ENCODE measurements at places on chromosomes 12 and 14.

- DNase-seq: no peak
Measured at GRCh38 chr12:27667540-27667939, 28.7 kb upstream of the REP15 start.

DNA sequence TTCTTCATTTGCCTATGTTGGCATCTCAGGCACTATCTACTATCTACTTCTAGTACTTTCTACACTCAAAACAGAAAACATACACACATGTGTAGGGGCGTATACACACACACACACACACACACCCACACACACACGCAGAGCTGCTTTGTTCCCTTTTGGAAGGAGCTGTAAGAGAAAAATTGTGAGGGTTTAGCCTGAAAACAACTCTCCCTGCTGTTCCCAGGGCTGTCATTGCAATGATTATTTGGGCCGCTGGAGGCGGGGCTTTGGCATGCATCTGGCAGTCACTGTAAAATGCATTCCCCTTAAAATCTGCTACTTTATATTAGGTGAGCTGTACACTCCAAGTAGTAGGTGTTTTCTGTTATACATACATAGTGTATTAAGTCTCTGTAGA lies 29.1 kb upstream of the SLC38A2 start:
- no peak for DNase-seq

DNA sequence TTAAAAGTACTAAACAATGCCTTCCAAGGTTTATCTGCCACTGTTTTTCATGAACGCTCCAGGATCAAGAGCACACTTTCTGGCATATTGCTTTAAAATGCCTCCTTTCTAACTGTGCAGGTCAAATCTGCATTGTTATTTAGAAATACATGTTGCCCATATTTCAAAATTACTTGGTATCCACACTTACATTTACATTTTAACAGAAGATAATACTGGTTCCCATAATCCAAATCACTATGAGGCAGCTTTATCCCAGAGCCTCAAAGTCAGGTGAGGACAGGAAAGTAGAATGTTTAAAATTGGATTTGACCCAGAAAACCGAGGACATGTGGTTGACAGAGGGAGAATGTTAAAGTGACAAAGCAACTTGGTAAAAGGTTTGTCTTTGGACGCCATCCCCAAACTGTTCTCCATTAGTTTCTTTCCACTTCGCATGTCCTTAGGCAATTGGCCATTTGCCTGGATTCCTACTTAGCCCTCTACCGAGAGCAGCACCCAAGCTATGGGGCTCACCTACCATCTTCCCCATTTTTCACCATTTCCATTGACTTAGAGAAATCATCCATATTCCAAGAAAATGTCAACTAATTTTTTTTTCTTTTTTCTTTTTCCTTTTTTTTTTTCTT lies 353.0 kb downstream of the PAWR start:
- no peak for DNase-seq

GRCh38 chr14:31936115-31936514 lies 141.0 kb upstream of the ARHGAP5 start:
- no peak for DNase-seq

GRCh38 chr12:131422744-131423143 lies 288.1 kb upstream of the SFSWAP start:
- no peak for DNase-seq

- no peak for DNase-seq
Measured at GRCh38 chr14:68518166-68518565, 274.7 kb downstream of the ZFP36L1 start.

DNA sequence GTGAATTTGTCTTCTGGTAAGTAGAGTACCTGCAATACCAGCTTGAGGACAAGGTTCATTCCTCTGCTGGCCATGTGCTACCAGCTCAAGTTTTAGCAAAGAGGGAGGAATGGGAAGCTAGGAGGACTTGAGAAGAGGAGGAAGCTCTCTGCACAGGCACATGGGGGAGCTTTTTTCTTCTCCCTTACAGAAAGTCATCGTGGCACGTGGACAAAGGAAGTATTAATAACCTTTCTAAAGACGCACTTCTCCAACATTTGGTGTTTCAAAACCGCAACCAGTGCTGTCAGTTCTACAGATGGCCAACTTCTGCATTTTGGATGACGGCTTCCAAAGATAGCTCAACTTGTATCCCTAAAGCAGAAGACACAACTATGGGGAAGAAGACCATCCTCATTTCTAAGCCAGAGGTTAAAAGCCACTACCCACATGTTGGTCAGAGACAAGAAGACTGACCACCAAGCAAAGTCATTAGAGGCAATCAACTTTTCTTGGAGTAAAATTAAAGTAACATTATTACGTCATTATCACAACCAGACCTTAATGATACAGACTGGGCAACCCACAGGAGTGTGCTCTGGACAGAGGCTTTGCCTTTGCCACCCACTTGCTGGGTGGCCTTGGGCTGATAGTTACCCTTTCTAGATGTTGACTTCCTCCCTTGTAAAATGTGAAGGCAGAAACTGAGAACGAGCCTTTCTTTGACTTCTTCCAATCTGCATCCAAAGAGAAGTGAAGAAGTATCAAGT lies 12.3 kb upstream of the TMED10 start:
- no peak for DNase-seq

DNA sequence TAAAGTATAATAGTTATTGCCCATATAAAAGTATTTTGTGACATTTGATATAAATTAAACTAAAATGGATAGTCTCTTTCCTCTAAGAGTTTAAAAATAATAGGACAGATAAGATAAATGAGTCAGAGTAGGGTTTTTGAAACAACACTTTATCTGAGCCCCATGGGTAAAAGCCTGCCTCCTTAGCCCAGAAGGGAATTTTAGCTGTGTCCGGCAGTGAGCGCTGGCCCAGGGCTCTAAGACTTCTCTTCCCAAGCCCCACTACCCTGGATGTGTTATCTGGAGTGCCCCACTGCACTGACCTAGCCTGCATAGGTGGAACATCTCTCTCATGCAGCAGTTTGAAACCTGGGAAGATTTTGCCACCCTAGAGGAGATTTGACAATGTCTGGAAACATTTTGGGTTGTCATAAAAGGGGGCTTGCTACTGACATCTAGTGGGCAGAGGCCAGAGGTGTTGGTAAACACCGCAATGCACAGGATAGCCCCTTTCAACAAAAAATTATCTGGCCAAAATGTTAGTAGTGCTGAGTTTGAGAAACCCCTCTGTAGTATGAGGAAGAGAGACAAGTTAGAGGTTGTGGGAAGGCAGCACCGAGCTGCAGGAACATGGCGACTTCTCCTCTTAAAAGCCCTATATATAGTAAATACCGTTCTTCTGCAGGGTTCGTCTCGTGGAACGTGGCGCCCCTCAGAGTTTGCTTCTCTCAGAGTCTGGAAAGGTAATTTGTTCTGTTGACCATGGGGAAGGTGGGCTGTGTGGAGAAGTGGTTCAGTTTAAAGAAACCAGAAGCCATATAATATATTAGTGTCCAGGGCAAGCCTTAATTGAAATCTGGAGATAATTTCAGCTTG lies 29.3 kb upstream of the ATF1 start:
- DNase-seq: peak; percentile 24

DNA sequence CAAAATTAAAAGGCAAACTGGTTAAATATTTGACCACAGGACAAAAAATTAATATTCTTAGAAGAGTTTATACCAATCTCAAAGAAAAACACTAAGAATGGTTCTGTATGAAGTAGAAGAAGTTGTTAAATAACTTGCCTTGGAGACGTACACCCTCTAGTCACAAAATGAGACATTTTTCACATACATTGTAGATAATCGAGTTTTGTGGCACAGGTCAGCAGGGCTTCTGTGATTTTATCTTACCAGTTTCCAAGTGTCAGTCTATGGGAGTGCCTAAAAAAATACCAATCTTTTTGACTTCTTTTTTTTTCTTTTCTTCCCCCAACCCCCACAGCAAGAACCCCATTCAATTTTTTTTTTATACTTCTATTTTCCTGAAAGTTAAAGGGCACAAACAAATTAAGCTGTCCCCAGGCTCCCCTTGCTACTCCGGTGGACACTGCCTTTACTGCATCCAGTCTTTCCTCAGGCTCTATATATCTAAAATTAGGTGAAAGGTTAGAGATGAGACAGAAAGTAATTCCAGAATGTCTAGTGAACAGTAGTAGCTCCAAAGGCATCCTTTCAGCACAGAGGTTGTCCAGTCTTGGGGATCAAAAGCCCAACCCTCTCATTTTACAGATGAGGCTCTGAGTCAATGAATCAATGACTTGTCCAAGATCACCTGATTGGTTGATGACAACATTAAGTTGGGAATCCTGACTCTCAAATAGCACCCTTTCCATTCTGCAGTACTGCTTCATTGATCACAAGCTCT lies 6.2 kb downstream of the LIMA1 start:
- DNase-seq: no peak

GRCh38 chr12:75876832-75877762 lies 154.5 kb downstream of the PHLDA1 start:
- no peak for DNase-seq

DNA sequence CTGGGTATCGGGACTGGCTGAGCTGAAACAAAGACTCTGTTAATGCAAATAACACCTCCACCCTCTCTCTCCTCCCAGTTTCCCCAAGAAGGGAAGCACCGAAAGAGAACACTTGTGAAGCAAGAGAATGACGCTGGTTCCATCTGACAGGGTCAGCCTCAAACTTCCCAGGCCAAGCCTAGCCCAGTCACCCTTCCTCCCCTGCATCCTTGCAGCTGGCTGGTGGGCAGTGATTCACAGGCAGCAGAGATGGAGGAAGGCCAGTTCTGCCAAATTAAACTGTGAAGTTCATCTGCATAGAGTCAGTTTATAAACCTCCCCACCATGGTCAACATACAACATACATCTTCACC lies 2.8 kb downstream of the LRRC74A start:
- DNase-seq: no peak

DNA sequence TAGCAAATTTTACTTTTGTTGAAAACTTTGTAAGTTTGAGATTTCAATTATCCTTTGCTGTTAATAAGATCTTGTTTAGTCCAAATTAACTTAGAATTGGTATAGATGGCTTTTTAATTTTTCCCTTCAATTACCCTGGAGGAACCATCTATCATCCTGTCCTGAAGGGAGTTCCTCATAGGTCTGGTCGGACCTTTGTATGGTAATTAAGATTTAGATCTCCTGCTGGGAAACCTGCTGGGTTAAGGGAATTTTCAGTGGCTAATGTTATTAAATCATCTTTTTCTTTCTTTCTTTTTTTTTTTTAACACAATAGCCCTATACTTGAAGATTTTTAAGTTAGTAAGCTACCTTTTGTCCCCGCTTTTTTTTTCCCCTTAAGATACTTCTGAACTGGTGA lies 63.0 kb upstream of the PRMT8 start:
- DNase-seq: no peak

DNA sequence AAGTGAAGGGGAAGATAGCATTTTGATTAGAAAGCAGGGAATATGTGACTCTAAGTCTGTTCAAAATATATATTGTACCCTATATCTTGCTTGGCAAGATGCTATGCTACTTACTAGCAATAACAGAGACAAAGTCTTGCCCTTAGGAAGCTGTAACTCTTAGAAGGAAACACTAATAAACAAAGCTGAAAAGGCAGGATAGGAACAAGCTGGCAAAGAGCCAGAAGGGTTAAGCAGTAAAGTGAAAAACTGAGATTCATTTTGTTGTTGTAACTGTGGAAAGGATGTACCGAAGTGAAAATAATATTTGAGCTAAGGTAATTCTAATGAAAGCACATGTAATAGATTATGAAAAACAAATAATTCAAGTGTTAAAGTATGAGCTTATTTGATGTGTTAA lies 527.1 kb upstream of the FLRT2 start:
- no peak for DNase-seq

GRCh38 chr12:50453872-50454271 lies 50.9 kb upstream of the DIP2B start:
- no peak for DNase-seq

- no peak for DNase-seq
Measured at GRCh38 chr14:105891631-105892452, 365.5 kb downstream of the TMEM121 start.

- DNase-seq: no peak
Measured at GRCh38 chr14:33534104-33534503, 416.8 kb downstream of the EGLN3 start.

DNA sequence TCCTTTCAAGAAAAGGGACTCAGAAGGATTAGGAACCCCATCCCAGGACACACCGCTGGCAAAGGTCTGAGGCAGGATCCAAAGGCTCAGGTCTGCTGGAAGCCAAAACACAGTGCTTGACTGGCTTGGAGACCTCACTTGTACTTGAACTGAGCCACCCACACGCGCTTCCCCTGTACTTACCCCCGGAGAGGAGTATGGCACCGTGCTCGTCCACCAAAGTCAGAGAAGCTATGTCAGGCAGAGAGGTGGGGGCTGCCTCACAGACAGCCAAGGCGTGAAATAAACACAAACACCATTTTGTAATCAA lies 11.1 kb upstream of the SELPLG start:
- no peak for DNase-seq

DNA sequence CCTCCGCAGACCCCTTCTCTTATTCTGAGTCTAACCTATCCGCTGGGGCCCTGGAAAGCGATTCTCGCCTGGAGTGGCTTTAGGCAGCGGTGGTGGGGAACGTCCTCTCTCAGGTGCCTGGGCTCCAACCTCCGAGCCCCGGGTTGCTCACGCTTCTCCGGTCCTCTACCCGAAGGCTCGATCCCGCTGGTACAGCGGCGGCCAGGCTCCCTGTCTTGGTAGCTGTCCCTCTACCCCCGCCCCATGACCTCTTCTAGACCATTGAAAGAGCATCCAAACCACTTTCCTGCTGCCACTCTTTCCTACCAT lies 505 bp upstream of the HEBP1 start:
- no peak for DNase-seq

- no peak for DNase-seq
Measured at GRCh38 chr14:56131865-56132833, 13.9 kb downstream of the PELI2 start.

GRCh38 chr12:48005750-48006021 lies 1.4 kb upstream of the COL2A1 start:
- DNase-seq: no peak

GRCh38 chr14:104680806-104681688 lies 8.4 kb upstream of the INF2 start:
- DNase-seq: peak; percentile 71

GRCh38 chr12:32507942-32508320 lies 108.6 kb downstream of the FGD4 start:
- no peak for DNase-seq
